ENCODE measurements at places on chromosomes 5 and 9.
A peak's percentile ranks its signal among the peaks of the same experiment; 100 is the strongest.

DNA sequence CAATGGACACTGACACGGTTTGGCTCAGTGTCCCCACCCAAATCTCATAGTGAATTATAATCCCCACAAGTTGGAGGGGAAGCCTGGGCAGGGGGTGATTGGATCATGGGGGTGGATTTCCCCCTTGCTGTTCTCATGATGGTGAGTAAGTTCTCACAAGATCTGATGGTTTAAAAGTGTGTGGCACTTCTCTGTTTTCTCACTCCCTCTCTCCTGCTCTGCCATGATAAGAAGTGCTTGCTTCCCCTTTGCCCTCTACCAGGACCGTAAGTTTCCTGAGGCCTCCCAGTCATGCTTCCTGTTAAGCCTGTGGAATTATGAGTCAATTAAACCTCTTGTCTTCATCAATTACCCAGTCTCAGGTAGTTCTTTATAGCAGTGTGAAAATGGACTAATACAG lies 115.8 kb upstream of the KIF2A start:
- no peak for DNase-seq

DNA sequence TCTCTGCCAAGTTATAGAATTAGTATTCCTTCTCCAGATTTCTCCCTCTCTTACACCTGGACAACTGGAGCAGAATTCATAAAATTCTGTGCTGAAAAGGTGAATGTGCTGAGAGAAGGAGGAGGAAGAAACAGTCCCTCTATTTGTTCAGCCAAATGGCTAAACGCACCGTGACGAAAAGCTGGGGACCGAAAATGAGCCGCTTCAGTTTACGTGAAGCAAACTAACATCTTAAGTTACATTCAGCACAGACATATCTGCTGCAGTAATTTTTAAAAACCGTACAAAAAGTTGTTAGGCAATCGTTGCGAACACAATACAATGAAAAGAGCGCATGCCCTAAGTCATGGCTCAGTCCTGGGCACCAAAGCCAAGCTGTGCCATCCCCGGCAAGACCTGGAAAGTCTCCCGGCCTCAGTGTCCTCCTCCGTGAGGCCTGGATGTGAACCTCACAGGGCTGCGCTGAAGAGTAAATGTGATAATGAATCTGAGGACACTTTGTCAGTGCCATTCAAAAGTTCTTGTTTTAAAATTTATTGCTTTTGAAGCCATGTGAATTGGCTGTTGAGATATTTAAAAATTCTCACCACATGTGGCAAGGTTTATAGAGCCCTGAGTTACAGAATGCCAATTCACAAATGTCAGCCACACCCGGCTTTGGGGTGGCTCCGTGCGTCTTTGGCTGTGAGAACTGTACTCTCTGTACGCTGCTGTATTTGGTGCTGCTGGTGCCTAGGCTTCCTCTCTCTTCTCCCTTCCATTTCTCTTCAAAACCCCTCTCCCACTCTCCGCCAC lies 46.3 kb downstream of the FAM240B start:
- no peak for DNase-seq

DNA sequence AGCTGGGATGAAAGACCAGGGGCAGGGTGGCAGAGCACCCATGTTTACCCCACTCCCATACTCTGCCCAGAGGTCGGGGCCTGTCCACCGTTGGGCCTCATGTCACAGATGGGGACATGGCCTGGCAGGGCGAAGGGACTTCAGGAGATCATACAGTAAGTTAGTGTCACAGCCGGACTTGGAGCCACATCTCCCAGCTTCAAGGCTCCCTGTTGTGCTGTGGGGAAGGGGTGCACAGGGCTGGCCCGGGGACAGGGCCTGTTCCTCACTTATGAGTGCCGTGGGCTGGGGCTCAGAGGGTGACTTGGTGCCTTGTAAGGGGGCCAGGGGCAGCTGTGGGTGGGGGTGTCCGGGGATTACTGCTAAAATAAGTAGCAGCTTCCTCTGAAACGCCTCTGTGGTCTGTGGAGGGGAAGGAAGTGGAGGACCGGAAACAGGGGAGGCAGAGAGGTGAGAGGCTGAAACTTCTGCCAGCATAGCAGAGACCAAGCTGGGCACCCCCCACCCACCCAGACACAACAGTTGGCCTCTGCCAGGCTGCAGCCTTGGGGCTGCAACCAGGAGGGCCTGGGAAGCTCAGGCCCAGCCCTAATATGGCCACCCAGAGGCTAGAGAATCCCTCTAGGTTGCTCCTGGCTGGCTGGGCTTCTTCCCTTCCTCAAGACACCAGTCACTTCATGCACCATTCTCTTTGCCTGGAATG lies 41.1 kb upstream of the NEK6 start:
- DNase-seq = no peak

DNA sequence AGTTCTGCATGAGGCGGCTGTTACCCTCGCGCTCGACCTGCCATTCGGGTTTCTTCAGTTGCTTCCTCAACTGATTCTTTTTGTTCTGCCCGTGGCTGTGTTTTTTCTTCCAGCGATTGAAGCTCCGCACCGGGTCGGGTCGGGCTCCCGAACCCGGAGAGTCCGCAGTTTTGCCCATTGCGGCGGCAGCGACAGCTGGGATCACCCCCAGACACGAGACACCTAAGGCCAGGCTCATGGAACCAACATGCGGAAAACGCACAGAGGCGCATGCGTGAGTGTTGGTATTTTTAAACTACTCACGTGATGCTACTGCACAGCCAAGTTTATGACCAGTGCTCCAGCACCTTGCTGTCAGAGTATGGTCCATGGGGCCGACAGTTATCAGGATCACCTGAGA lies 100.0 kb downstream of the SPATA31D1 start:
- DNase-seq = no peak

GRCh38 chr5:127184851-127185250 lies 105.7 kb upstream of the MEGF10 start:
- DNase-seq = no peak

DNA sequence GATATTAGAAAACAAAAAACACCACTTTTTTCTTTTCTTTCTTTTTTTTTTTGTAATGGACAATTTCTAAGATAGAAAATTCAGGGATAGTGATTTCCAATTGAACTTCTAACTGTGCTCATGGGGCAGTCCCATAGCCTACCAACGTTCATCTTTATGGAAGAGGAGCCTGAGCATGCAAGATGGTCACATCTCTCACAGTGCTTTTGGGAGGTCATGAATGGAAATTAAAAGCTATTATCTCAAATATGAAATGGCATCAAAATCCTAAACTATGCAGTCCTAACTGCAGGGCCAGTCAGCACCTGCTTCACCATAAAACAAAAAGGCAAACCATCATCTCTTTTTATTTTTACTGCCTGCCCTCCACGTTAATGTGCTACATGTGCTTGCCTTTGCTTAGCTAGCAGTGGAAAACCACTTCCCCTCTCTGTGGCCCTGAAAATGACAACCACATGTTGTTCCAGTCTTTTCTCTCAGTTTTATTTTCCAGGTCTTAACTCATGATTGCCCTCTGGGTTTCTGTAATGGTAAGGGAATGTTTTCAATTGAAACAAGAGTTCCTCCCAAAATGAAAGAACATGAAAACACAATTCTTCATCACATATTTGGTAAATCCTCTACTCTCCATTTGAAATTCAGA lies 16.7 kb downstream of the IFNB1 start:
- peak; percentile 18 for DNase-seq

- DNase-seq = no peak
Measured at GRCh38 chr5:1155191-1156032, 43.5 kb upstream of the SLC12A7 start.

DNA sequence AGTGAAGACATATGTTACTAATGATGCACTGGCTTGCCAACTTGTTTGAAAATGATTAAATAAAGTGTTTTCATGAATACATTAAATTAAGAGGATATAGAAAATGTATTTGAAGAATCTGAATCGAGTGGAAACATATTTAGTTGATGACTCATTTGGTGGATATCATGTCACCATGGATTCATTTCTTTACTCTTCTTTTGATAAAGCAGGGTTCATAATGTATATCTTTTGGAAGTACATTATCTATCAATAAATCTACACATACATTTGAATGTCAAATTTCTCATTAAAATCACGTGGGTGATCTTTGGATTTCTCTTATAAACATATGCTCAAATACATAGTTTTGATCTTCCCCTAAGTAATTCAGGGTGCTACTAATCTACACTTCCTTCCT lies 1148.1 kb upstream of the ACO1 start:
- DNase-seq = no peak

GRCh38 chr9:126842977-126843799 lies 17.3 kb upstream of the ZBTB34 start:
- DNase-seq = no peak

DNA sequence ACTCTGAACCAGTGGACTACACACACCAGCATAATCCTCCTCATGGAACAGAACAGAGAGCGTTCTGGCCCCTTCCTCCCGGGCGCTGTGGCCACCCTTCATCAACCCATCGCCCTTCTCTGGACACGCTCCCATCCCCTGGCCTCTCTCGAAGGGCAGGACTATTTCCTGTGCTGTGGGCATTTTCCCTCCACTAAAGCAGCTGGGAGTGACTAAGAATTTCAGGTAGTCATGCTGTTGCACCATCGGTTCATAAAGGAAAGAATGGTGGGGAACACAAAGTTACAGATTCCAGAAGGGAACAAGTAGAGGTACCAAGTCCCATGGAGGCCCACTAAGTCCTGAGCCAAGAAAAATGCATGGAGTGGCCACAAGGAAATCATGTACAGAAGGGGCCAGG lies 68.6 kb downstream of the EPB41L4B start:
- DNase-seq = no peak

- DNase-seq = no peak
Measured at GRCh38 chr5:3489239-3489843, 106.3 kb upstream of the IRX1 start.

- no peak for DNase-seq
Measured at GRCh38 chr5:169339869-169340268, 38.9 kb upstream of the SLIT3 start.

DNA sequence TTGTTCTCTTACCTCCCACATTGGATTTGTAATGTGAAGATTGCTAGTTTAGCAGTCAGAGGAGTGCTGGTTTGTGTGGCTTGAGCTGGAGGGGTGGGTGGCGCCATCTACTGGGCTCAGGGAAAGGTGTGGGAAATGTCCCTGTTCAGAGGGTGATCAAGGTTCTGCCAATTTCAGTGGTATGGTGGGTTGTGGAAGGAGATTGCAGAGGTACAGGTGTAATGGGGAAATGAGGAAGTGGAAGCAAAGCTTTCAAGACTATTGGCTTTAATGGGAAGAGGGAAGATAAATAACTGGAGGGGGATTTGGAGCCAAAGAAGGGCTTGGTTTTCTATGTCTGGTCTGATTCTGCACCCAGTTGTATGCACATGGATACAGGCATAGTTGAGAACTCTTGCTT lies 76.4 kb downstream of the OSMR start:
- peak; percentile 8 for DNase-seq

GRCh38 chr9:27473111-27473529 lies 51.0 kb upstream of the IFNK start:
- no peak for DNase-seq

- no peak for DNase-seq
Measured at GRCh38 chr9:20632705-20633104, 10.4 kb upstream of the MLLT3 start.

DNA sequence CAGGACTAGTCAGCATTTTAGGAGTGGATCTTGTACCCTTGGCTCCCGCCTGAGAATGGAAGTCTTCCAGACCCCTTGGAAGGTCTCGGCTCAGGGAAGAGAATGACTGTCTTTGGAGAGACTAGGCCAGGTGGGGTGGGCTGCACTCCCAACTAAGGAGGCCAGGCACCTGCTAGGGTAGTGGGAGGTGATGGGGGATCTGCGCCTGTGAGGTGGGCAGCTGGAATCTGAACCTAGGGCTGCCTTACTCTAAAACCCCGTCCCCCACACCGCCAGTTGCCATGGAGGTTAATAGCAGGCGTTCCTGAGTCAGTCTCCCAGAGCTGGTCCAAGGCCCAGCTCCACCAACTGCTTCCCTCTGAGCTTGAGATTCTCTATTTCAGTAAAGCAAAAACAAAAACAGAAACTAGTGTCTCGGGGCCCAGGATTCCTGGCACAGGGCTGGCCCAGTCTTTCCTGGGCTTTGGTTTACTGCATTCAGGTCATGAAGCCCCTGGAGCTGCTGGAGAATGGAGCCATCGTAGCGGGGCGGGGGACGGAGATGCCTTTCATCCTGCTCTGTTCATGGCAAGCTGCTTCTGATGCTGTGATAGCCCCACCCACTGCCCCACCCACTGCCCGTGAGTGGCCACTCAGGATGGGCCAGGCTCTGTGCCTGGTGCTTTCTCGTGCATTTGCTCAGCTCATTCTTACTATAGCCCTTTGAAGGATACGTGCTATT lies 57.5 kb downstream of the DAB2IP start:
- DNase-seq = no peak

Measured in T-helper 1 cell (primary cell).